ENCODE measurements at places on chromosomes 4 and X. TPM values are rescaled to one million over a fixed set of nuclear protein-coding genes. Genes with fewer than 3 reads are reported as not detected.

The MAD2L1 gene
- total RNA-seq, result 18.9 TPM

The DUSP9 gene
- total RNA-seq, result 4.2 TPM

The NUP62CL gene
- 4.0 TPM for total RNA-seq

The ARSJ gene
- total RNA-seq, result 3.1 TPM

The NLRP2B gene
- not detected for total RNA-seq

The ATRX gene
- total RNA-seq, result 170 TPM

The ADH6 gene
- not detected for total RNA-seq

The PLAC8 gene
- total RNA-seq, result 1.6 TPM

The NXF2 gene
- not detected for total RNA-seq

The GAB1 gene
- 45.0 TPM for total RNA-seq

The TCEAL8 gene
- total RNA-seq, result 73.7 TPM

DNA sequence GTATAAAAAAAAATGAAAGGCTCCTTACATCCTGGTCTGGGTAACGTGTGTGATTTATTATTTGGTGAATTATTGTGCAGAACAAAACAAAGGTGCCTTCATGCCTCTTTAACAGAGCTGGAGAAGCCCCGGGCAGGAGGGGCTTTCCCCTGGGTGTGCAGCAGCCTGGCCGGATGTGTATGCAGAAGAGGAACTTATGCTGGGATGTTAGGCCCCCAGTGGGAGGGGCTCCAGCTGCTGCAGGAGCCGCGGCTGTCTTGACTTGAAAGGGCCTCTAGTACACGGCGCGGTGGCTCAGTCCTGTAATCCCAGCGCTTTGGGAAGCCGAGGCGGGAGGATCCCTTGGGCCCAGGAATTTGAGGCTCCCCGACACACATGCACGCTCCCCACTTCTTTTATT, 16.0 kb downstream of the CCNQ start:
- no peak overlapping the region for H3K4me3 ChIP-seq
- peak overlapping the region; percentile 82 for H3K27ac ChIP-seq
- no peaks in the 10 kb centered on the region for H3K27me3 ChIP-seq
- H3K36me3 ChIP-seq, result peaks cover 4% of the 10 kb centered on the region
- peaks cover 24% of the 10 kb centered on the region for H3K4me1 ChIP-seq

DNA sequence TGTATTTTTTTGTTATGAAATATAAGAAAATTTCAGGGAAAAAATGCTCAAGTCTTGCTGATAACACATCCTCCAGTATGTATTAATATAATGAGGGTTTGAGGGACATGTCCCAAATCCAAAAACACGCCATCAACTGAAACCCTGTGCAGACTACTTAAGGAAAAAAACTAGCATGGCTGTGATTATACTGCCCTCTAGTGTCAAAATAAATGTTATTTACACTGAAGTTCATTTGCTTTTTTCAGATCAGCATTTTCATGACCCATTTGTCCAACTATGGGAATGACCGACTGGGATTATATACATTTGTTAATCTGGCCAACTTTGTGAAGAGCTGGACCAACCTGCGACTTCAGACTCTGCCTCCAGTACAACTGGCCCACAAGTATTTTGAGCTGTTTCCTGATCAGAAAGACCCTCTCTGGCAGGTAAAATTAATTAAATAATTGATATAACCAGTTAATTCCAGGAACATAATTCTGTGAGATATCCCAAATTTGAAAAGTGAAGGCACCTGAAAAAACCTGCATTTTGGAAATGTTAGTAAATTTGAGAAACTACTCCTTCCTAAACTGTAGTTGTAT, 128.5 kb downstream of the PRSS12 start:
- no peaks in the 10 kb centered on the region for H3K27me3 ChIP-seq
- H3K27ac ChIP-seq, result no peak overlapping the region
- no peak for DNase-seq
- H3K36me3 ChIP-seq, result peaks cover 1% of the 10 kb centered on the region
- H3K4me1 ChIP-seq, result peaks cover 27% of the 10 kb centered on the region

DNA sequence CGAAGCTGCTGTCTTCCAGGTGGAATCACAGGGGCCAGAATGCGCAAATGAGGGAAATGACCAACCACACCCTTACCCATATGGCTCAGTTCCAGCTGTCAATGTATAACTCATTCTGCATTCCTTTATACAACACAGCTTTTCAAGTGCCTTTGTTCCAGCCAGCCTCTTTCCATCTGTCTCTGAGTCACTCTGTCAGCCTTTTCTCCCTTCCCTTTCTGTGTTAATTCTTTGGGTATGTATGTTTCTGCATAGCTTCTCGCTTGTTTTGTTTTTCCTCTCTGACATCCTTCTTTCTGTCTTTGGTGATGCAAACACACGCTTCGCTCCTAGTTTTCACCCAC, 54.5 kb downstream of the RS1 start:
- peak overlapping the region; percentile 58 for H3K27ac ChIP-seq
- peaks cover 26% of the 10 kb centered on the region for H3K4me1 ChIP-seq
- DNase-seq, result no peak
- no peak overlapping the region for H3K4me3 ChIP-seq

- no peak for DNase-seq
- H3K4me1 ChIP-seq, result peaks cover 15% of the 10 kb centered on the region
- no peaks in the 10 kb centered on the region for H3K27me3 ChIP-seq
- peaks cover 50% of the 10 kb centered on the region for H3K36me3 ChIP-seq
Observed at GRCh38 chr4:38136604-38137003, 176.4 kb downstream of the PTTG2 start.

DNA sequence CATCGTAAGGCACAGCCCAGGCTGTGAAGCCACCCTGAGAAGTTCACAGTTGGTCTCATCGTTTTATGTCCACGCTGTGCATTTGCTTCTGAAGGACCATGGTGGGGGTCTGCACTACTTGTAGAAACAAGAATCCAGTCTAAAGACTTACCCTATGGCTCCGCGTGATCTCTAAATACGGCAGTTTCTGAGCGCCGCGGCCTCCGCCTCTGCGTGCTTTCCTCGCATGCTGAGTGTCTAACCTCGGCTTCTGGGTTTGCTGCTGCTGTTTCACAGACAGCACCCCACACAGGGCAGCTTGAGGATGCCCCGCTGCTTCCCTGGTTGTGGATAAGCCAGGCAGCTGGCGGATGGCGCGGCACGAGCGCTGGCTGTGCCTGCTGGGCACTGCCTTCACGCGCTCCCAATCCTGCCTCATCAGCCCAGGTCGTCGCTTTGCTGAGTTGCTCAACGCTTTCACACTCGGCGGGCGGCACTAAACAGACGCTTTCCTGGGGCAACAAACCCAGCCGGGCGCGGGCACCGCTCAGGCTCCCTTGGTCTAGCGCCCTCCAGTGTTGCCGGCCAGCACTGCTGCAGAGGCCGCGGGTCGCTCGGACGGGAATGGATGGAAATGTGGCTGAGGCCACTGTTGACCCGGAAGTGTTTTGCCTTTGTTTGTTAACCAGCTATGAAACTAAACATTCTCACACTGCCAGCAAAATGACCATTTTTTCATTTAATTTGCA, 39.2 kb downstream of the FGFRL1 start:
- no peak for DNase-seq
- no peak overlapping the region for H3K4me3 ChIP-seq
- no peak overlapping the region for H3K27ac ChIP-seq
- peaks cover 4% of the 10 kb centered on the region for H3K4me1 ChIP-seq
- H3K36me3 ChIP-seq, result no peaks in the 10 kb centered on the region

DNA sequence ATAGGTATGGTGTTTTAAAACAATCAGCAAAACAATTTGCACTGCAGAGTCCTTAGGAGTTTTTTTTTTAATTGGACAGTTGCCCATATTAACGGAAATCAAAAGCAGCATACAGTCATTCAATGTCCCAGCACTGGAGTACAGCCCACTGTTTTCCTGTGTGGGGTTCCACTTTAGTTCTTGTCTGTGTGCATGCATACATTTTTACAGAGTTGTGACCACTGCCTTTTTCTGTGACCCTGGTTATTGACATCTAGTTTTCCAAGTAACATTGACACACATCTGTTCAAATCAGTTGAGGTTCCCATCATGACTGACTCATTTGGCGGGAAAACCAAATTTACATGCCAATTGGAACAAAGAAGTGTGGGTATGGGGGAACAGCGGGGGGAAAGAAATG, 83.3 kb downstream of the HPRT1 start:
- peaks cover 11% of the 10 kb centered on the region for H3K27me3 ChIP-seq
- H3K36me3 ChIP-seq, result peaks cover 3% of the 10 kb centered on the region
- H3K4me1 ChIP-seq, result peaks cover 27% of the 10 kb centered on the region
- no peak for DNase-seq

DNA sequence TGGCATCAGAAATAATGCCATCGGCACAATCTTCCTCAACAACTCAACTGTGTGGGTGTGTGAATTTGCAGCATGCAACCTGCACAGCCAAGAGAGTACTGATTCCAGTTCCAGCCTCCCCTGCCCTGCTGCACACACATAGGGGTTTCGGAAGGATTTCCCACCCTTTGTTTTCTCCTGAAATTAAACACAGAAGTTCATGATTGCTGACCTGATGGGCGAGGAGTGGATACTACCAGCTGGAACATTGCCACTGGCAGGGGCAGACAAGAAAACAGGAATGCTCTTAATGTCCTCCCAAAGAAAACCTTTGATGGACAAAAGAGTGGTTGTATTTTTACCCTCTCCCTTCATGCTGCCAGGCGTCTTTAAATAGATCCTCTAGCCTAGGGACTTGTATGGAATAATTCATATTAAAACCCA, 4.8 kb downstream of the NDP start:
- no peak for DNase-seq
- peaks cover 4% of the 10 kb centered on the region for H3K4me1 ChIP-seq
- H3K4me3 ChIP-seq, result no peak overlapping the region
- no peaks in the 10 kb centered on the region for H3K36me3 ChIP-seq
- no peak overlapping the region for H3K27ac ChIP-seq

GRCh38 chr4:14182148-14182547, 554.6 kb upstream of the BOD1L1 start:
- peaks cover 17% of the 10 kb centered on the region for H3K4me1 ChIP-seq
- no peaks in the 10 kb centered on the region for H3K36me3 ChIP-seq
- no peaks in the 10 kb centered on the region for H3K27me3 ChIP-seq
- no peak overlapping the region for H3K27ac ChIP-seq
- no peak overlapping the region for H3K4me3 ChIP-seq
- DNase-seq, result no peak

GRCh38 chr4:35684755-35685154, 559.6 kb downstream of the ARAP2 start:
- H3K4me3 ChIP-seq, result no peak overlapping the region
- no peak overlapping the region for H3K27ac ChIP-seq
- H3K27me3 ChIP-seq, result no peaks in the 10 kb centered on the region
- H3K4me1 ChIP-seq, result peaks cover 2% of the 10 kb centered on the region

GRCh38 chr4:47075919-47076318, 44.6 kb downstream of the GABRB1 start:
- DNase-seq, result no peak
- no peak overlapping the region for H3K27ac ChIP-seq
- H3K27me3 ChIP-seq, result peaks cover 2% of the 10 kb centered on the region
- no peak overlapping the region for H3K4me3 ChIP-seq
- no peaks in the 10 kb centered on the region for H3K4me1 ChIP-seq
- H3K36me3 ChIP-seq, result no peaks in the 10 kb centered on the region

DNA sequence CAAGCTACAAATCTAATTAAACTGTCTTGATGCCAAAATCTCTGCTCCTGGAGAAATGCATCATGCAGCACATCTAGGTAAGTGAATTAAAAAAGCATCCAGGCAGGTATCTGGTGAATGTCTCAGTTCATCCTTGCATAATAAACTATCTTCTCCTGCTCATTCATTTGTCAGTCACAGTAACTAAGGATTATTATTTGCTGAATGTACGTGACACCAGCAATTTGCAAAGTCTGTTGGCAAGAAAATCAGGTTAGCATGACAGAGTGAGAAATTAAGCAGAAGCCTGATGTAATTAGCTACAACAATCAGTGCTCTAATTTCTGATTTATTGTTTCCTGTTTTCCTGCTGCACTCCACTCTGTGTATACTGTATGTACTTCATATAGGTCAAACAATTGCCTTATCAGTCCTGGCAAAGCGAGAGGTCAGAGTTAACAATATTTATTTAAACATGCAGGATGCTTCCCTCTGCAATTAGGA, 213.6 kb downstream of the FBXO8 start:
- no peak overlapping the region for H3K27ac ChIP-seq
- H3K36me3 ChIP-seq, result no peaks in the 10 kb centered on the region
- no peak for DNase-seq
- no peak overlapping the region for H3K4me3 ChIP-seq
- peaks cover 36% of the 10 kb centered on the region for H3K27me3 ChIP-seq

- peaks cover 5% of the 10 kb centered on the region for H3K4me1 ChIP-seq
- DNase-seq, result no peak
- H3K27me3 ChIP-seq, result no peaks in the 10 kb centered on the region
- no peaks in the 10 kb centered on the region for H3K36me3 ChIP-seq
- no peak overlapping the region for H3K27ac ChIP-seq
- H3K4me3 ChIP-seq, result no peak overlapping the region
Observed at GRCh38 chrX:38870361-38870895, 69.2 kb downstream of the MID1IP1 start.

GRCh38 chr4:178448372-178449035, 1006.3 kb upstream of the AGA start:
- DNase-seq, result no peak
- no peaks in the 10 kb centered on the region for H3K36me3 ChIP-seq
- no peaks in the 10 kb centered on the region for H3K27me3 ChIP-seq
- no peak overlapping the region for H3K27ac ChIP-seq

DNA sequence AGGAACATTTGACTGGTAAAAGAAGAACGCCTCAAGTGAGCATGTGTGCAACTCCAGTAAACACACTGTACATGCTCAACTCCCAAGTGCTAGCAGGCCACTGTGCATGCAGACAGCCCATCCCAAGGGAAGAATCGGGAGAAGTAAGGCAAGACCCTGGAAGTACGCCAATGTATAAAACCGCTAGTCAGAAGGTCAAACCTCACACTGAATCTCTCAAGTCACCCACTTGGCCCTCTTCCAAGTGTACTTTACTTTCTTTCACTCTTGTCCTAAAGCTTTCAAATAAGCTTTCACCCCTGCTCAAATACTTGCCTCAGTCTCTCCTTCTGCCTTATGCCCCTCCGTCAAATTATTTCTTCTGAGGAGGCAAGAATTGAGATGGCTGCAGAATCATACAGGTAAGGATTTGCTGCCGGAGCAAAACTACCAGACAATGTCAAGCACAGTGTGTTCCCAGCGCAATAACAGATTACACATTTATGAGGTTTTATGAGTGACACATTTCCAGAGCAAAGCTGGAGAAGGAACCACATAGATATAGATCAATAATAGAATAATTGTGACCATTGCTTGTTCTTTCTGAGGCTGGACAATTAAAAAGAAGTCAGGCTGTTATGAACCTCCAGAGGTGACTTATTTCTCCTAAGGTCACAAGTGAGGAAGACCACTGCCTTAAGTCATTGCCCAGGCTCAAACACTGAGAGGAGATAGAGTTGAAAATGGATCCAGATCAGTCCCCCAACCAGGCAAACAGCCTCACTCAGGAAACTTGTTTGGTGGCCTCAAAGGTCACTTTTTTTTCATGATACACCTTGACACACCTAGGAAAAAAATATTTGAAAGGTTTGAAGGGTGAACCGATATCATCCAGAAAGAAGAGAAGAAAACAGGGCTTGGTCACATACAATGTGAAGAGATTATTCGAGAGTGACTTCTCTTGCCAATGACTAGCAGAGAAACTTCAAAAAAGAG, 26.3 kb downstream of the CXCL1 start:
- H3K27ac ChIP-seq, result no peak overlapping the region
- peaks cover 7% of the 10 kb centered on the region for H3K4me1 ChIP-seq
- H3K27me3 ChIP-seq, result peaks cover 9% of the 10 kb centered on the region
- no peak overlapping the region for H3K4me3 ChIP-seq
- no peak for DNase-seq

All from mesothelial cell of epicardium (in vitro differentiated cells).